ENCODE measurements at places on chromosomes 5 and 9.

- DNase-seq, result no peak
Measured at GRCh38 chr5:101288633-101289032, 385.6 kb upstream of the ST8SIA4 start.

- no peak for DNase-seq
Measured at GRCh38 chr5:306011-306805, 15.3 kb upstream of the AHRR start.

GRCh38 chr9:127742435-127743088, 7.5 kb upstream of the TOR2A start:
- no peak for DNase-seq

- DNase-seq, result no peak
Measured at GRCh38 chr5:177524539-177524900, 7.8 kb upstream of the DDX41 start.

- DNase-seq, result no peak
Measured at GRCh38 chr9:130668659-130669058, 4.3 kb downstream of the PRDM12 start.

- DNase-seq, result no peak
Measured at GRCh38 chr5:150645070-150645700, 4.7 kb downstream of the SYNPO start.

- DNase-seq, result no peak
Measured at GRCh38 chr5:22242532-22242931, 610.6 kb downstream of the CDH12 start.

DNA sequence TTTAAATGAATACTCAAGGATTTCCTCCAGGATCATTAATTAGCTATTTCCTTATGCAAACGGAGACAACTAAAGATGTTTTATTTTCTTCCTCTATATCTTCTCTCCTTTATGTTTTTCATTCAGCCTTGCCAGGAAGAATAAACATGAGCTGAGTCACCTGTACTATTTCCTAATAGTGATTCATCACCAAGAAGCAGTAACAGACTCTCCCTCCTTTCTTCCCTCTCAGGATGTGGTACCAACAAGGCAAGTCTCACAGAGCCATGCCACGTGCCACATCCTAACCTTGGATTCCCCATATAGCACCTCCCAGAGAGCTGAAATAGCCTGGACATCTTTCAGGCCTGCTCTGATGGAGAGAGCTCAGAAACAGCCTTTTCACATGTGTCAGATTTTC, 758.6 kb upstream of the DMAC1 start:
- no peak for DNase-seq

All from CD4-positive, alpha-beta T cell treated with Interferon gamma for 1 hour (primary cell).